CD4-positive, alpha-beta T cell treated with Interferon gamma for 1 hour (primary cell): ENCODE measurements at places on chromosomes 16 and 17.
A peak's percentile ranks its signal among the peaks of the same experiment; 100 is the strongest.

GRCh38 chr17:21525464-21526130 is 149.4 kb downstream of the KCNJ12 start:
- no peak for DNase-seq

- DNase-seq, result no peak
Measured at GRCh38 chr16:66426112-66427035, 721 bp upstream of the BEAN1 start.

DNA sequence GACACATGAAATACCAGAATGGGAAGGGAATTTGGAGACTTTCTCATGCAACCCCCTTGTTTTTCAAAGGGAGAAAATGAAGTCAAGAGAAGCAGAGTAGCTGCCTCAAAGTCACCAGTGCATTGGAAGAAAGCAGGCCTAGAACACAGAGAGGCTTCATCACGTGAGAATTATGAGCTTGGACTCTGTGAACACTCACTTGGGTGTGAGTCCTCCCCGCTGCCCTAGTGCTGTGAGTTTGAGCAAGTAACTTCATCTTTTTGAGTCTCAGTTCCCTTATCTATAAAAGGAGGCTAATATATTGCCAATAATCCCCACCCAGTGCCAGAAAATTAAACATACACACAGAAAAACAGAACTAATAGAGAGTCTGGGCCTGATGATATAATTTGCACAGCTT is 315.8 kb downstream of the XYLT1 start:
- DNase-seq, result peak; percentile 25

DNA sequence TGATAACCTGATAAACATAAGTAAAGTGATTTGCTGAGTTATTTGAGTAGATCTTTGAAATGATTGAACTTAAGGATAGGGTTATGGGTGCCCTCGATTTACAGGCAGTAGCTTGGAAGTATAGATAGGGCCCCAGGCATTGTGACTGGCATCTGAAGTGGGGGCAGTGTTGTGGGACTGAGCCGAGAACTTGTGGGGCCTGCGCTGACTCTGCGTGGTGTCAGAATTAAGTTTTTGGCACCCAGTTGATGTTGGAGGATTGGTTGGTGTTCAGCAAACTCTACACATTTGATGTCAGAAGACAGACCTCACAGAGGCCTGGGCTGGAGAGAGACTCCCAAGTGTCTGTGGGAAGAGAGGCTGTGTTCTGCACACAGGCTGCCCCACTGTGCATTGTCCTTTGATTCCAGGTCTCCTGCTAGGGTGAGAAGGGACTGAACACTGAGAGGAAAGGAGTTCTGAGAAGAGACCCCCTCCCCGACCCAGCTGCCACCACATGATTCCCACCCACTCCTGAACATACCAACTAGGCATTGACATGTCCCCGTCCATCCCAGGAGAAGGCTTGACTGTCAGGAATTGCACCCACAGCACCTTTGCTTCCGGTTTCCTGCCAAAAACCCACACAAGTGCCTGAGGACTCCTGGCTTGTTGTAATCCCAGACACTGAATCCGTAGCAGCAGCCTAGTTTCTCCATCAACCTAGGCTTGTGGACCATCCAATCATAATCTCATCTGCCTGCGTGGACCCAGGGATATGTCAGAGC is 4.5 kb downstream of the ZNF267 start:
- DNase-seq, result no peak

DNA sequence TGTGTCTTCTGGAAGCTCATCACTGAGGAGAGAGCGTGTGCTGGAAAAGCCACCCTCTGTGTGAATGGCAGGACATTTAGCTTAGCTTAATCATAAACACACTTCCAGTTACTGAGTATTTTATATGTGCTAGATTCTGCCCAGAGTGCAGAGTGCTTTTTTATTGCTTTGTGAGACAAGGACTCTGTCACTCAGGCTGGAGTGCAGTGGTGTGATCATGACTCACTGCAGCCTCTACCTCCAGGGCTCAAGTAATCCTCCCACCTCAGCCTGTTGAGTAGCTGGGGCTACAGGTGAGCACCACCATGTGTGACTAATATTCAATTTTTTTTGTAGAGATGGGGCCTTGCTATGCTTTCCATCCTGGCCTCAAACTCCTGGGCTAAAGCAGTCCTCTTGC is 61.4 kb upstream of the IRX3 start:
- no peak for DNase-seq

- no peak for DNase-seq
Measured at GRCh38 chr16:23502466-23502865, 7.8 kb downstream of the GGA2 start.

- DNase-seq, result no peak
Measured at GRCh38 chr16:22184615-22184968, 21.5 kb upstream of the EEF2K start.

DNA sequence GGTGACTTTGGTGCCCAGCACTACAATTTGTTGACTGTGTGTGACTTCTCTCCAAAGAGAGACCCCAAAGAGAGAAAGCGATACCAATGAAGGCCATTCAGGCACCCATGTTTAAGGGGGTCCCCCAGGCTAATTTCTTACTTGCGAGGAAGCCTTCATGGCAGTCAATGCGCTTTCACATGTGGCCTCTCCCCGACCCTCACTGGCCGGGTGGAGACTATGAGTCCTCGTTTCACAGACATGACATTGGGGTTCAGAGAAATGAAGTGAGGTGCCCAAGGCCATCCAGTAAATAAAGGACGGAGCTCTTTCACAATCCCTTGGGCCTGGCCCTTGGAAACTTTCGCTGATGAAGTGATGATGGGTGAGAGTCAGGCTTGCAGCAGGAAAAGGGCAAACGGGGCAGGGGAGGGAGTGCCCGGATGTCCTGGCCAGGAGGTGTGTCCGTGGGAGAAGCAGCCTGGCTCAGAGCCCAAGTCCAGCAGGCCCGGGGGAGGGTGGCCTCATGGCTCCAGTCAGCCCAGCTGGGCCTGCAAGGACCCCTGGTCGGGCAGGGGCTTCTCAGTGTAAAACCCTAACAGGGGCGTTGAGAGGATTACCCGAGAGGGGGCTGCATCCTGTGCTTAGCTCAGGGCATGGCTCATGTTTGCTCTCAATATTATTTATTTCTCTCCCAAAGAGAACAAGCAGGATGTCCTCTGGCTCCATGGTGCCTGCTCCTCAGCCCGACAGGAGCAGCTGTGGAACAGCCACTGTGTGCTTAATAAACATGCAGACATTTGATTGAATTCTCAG is 14.7 kb downstream of the TBX2 start:
- no peak for DNase-seq

DNA sequence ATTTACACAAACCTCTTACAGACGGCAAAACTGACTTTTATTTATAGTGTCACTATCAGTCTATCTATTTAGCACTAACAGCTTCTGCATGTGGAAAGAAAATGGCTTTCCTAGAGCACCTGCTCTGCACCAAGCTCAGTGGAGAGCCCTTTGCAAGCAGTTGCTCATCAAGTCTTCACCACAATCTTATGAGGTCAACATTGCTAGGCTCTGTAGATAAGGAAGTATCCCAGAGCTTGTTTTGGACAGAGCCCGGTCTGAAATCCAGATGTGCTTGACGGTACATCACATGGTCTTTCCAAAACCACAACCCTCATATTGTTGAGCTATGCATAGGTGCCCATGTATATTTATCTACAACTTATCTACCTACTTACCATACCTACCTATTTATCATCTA is 572.7 kb upstream of the CDH5 start:
- DNase-seq, result no peak

- no peak for DNase-seq
Measured at GRCh38 chr16:88292007-88292970, 90.5 kb upstream of the ZNF469 start.

GRCh38 chr16:58377932-58378331 is 14.3 kb upstream of the GINS3 start:
- DNase-seq, result no peak

- no peak for DNase-seq
Measured at GRCh38 chr17:50316016-50316587, 29.8 kb upstream of the XYLT2 start.

DNA sequence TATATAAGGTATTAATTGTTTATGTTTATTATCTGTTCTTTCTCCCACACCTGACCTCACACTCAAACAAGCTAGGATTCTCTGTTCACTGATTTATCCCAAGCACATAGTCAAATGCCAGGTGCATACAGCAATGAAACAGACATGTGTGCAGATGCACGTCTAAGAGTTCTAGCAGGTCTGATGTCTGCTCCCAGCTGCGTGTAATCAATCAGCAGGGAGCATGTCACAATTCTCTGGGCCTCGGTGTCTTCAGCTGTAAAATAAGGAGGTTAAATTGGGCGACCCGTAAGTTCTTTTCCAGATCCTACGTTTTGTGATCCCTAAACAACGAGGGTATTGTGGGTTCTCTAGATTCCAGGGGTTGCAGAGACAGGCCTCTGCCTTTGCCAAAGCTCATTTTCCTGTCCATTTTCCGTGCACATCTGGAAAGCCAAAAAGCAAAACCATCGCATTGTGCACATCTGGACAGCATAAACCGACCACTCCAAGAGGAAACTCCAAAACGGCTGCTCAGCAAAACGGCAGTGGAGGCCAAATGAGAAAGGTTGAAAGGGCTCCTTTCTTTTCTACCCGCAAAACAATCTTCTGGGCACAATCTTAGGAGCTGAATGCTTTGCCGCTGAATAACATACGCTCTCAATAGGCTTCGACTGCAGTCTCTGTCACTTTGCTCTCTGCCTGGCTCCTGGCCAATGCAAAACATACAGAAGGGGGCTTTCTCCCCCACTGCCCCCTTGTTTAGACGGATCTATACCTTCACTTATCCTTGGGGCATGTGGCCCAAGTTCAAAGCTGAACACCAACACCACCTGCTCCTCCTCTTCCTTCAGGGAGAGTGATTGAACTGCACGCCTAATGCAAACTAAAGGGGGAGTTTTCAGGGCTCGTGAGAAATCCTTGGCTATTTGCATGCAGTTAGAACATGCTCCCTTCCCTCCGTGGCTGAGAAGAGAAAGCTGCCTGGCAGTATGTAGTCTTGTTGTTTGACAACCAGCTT is 426.3 kb downstream of the SLC39A11 start:
- no peak for DNase-seq

- DNase-seq, result peak; percentile 5
Measured at GRCh38 chr17:37570527-37571093, 38.6 kb downstream of the SYNRG start.

- DNase-seq, result no peak
Measured at GRCh38 chr17:31371511-31372097, 19.9 kb upstream of the RAB11FIP4 start.

DNA sequence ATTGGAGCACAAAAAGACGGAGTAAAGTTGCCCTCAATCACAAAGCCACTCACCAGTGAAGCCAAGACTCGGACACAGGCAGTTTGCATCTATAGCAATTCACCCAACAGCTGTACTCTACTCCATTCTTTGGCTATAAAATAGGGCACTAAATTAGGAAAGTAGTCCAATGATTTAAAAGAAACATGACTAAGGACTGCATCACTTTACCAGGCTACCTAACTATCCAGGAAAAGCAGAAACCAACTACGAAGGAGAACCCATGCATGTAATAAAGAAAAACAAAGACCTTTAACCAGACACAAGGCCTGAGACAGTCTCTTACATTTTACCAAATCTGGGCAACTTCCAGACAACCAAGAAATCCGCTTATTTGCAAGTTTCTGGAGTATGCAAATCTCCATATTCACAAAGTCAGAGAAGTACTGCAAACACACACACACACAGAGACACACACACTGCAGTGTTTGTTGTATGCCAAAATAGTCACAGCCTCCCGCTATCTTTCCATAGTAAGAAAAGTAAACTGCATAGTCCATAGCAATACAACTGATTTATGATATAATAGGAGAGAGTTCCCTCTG is 59.8 kb downstream of the CDH11 start:
- DNase-seq, result no peak

DNA sequence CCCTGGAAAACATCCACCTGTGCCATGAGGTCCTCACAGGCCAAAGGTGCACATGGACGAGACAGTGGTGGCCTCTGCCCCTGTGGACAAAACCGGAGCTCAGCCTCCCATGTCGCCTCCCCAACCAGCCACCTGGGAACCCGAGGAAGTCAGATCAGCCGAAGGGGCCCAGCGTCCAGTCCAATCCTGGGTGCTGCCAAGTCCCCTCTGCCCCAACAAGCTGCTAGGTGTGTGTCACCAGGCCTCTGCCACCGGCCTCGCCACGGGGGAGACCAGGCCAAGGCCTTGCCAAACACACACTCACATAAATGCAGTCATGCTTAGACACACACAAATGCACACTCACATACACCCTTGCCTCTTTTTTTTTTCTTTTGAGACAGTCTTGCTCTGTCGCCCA is 167.8 kb downstream of the RBFOX3 start:
- DNase-seq, result no peak

DNA sequence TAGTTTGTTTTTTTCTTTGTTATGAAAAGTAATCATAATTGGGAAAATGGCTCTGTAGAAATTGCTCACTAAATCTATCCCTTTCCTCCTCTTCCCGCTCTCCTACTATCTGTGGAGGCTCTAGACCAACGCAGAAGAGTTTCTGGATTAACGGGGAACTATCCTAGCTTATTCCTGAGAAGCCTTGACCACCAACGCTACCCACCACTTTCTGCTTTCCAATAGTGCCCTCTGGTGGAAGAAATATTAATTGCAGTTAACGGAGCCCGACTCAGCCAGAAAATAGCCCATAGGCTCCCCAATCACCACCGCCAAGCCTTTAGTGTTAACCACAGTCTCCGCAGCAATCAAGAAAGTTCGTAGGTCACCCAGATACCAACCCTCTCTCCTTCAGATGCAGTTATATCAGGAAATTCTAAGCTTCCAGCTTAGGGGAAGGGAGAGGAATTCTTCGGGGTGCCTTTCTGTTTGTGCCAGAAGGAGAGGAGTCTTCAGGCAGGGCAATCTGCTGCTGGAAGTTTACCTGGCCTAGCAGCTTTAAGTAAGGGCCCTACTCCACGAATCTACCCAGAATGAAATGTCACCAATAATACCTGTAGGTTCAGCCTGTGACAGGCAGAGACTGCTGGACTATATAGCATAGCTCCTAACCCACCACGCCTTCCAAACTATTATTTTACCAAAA is 23.0 kb upstream of the NSRP1 start:
- peak; percentile 16 for DNase-seq

- no peak for DNase-seq
Measured at GRCh38 chr16:51236583-51236982, 85.5 kb upstream of the SALL1 start.

DNA sequence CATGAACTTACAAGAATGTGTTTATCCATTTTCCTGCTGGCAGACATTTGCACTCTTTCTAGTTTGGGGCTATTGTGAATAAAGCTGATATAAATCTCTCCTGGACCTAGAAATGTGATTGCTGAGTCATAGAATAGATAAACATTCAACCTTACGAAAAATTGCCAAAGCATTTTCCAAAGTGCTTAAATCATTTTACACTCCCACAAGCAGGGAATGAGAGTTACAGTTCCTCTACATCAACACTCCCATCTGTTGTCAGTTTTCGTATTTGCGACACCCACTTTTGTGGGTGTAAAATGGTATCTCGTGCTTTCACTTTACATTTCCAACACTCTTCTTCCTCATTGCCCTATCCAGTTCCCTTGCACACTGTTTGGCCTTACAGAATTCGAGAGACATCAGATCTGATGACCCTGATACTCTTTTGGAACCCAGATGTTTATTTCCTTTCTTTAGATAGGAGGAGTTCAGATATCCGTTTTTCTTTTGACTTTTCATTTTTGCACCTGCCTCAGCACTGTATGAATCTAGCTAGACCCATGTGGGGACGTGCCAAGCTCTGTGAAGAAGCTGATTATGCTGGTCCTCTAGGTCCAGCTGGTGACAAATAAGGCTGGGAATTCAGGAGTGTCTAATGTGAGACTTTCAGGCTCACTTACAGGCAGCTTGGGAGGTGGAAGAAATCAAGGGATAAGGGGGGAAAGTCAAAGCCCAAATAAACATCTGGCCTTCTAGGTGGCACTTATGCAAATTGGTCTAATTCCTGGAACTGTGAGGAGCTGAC is 14.0 kb downstream of the SOX9 start:
- DNase-seq, result no peak

GRCh38 chr17:4899341-4900230 is at the start of gene C17orf107:
Gene C17orf107, plus strand, starts transcription at chr17:4899536. Its CDS starts 227 bp downstream, at chr17:4899763.
- peak; percentile 97 for DNase-seq
